ENCODE measurements at places on chromosomes 16 and 17. TPM values are rescaled to one million over a fixed set of nuclear protein-coding genes. Genes with fewer than 3 reads are reported as not detected.

Gene NKD1
- total RNA-seq: 0.07 TPM

Gene CD300LG
- not detected for total RNA-seq

Gene SOX8
- total RNA-seq: 0.99 TPM

DNA sequence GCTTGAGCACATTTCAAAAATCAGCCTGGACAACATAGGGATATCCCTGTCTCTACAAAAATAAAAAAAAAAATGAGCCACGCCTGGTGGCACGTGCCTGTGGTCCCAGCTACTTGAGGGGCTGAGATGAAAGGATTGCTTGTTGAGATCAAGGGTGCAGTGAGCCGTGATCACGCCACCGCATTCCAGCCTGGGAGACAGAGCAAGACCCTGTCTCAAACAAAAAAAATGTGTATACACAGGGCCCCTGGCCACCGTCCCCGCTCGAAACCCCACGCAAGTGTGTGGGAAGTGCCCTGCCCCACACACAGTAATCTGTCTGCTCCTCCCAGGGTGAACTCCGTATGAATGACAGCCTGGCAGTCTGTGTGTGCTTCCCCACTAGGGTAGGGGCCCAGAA lies 93.0 kb upstream of the RPL38 start:
- DNase-seq: no peak

GRCh38 chr17:5783269-5783668 lies 199.0 kb upstream of the NLRP1 start:
- DNase-seq: no peak

DNA sequence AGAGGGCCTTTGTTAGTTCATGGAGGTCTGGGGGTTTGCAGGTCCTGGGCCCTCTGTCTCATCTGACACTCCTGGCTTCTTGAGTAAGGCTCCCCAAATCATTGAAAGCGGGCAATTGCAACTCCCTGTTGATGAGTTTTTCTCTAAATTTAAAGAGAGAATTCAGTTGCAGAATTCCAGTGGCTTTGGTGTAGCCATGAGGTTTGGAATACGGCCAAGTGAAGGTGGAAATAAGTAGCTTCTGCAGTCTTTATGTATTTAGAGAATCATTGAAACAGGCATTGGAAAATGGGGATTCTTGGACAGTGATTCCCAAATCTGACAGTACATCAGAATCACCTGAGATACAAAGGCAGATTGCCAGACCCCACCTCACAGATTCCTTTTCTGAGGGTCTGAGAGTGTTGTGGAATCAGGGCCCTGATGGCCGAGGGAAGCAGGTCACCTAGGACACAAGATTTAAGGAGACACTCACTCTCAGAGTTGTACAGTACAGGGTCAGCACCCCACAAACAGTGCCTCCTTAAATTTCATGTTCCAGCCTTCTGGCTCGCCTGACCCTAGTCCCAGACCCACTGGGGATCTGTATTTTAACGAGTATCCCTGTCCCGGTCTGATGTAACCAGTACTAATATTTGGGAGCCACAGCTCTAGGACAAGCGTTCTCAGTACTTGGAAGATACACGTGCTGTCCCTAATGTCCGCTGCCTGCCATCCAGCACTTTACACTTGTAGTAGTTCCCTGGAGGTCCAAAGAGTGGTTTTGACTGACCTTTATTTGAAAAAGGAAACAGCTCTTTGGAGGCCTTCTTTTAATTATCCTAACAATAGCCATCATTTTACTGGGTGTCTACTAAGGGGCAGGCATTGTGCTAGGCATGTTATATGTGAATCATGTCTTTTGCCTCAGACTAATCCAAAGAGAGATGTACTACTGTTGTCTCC lies 37.8 kb downstream of the YPEL2 start:
- no peak for DNase-seq

Gene TBC1D3E
- not detected for total RNA-seq

DNA sequence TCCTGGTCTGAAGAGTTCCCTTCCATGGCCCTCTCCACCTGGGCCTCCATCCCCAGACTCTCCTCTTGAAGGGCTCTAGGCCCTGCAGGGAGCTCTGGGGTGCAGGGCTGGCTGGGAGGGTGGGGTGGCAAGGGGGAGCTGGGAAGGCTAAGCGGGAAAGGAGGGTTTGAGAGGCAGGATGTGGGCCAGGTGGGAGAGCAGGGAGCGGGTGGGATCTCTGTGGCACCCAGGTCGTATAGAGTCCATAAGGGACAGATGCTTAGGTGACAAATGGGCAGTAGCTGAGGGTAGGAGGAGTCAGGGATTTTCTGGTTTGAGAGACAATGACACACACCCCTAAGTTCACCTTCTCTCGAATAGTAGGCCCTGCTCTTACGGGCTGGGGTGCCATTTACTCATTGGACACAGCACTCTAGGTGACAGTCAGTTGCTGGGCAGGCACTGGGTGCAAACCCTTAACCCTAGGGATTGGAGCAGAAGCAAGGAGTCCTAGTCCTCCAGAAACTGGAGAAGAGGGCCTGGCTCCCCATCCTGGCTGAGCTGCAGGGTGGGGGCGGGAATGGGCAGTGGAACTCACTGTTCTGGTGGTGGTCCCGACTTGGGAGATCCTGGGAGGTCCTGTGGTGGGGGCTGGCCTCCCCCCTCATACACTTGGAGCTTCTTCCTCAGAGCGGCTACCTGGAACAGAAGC lies 15.3 kb downstream of the KIF18B start:
- no peak for DNase-seq

DNA sequence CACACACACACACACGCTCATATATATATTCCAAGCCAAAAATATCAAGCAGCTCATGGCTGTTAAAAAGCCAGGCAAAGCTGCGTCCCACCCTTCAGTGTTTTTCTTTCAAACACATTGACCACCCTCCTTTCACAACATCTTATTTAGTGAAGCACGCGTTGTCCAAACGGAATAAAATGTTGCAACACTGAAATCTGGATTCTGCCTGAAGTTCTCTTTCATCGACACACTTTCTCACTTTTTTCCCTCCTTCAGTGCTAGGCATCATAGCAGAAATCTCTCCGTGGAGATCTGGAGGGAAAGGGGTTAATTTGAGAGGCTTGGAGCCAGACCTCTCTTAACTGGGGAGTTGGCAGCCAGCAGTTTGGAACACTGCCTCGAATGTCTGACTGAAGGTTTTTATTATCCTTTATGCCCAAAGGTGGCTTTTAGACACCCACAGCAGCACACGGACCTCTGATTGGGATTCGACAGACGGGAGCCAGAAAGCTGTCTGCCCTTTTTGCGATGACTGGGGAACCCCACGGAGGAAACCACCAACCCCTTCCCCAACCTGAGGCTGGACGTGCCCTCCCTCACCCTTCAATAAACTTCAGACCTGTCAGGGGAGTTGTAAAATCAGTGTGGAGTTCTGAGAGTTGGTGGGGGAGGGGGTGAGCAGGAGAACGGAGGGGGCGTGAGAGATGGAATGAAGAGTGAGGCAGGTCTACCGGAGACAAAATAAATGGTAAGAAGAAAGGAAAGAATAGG lies 833.6 kb upstream of the SOX9 start:
- DNase-seq: no peak

Gene RABEP1
- 53.3 TPM for total RNA-seq

DNA sequence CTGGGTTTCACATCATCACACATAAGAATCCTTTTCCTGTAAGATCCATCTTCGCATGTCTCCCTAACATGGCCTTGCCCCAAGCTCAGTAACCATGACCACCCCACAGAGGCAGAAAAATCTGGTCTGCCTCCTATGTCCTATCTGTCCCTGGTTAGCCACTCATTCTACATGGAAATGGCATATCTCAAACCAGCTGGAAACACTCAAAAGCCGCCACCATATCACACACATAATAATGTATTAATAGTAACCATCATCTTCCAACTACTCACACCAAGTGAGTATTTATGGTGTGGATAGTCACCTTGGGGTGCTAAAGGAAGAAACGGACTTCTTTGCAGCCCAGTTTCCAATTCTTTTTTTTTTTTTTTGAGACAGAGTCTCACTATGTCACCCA lies 11.4 kb downstream of the FAM117A start:
- no peak for DNase-seq

- no peak for DNase-seq
Measured at GRCh38 chr16:76278980-76279379, 1.8 kb downstream of the CNTNAP4 start.

DNA sequence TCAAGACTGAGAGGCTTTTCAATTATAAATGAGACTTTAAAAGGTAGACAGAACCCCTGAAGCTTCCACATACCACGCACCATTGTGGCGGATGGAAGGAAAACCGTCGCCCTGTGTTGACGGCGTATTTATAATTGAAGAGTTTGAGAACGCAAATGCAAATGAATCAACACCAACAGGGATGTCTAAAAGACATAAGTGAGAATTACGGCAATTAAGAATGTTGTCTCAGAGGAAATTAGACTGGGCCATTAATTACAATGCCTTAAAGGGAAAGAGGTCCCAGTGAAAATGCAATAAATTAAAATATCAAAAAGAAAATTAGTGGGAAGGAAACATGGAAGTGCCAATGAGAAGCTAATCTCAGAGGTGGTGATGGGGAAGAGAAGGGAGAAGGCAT lies 148.5 kb upstream of the XYLT1 start:
- DNase-seq: no peak

DNA sequence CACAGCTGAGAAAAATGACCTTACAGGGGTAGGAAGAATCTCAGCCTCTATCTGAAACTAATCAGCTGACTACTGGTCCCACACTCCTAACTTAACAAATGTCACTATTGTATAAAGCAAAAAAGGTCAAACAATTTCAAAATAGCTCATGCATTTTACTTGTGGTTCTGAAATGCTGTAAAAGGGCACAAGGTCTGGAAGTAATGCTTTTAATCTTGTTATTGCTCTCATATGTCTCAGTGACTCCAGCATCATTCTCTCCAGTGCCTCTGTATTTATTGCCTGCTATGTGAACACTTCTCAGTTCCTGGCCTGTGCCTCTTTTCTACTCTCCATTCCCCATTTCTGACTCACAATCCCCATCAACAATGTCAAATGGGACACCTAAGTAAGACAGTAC lies 937.7 kb downstream of the CDH11 start:
- no peak for DNase-seq

DNA sequence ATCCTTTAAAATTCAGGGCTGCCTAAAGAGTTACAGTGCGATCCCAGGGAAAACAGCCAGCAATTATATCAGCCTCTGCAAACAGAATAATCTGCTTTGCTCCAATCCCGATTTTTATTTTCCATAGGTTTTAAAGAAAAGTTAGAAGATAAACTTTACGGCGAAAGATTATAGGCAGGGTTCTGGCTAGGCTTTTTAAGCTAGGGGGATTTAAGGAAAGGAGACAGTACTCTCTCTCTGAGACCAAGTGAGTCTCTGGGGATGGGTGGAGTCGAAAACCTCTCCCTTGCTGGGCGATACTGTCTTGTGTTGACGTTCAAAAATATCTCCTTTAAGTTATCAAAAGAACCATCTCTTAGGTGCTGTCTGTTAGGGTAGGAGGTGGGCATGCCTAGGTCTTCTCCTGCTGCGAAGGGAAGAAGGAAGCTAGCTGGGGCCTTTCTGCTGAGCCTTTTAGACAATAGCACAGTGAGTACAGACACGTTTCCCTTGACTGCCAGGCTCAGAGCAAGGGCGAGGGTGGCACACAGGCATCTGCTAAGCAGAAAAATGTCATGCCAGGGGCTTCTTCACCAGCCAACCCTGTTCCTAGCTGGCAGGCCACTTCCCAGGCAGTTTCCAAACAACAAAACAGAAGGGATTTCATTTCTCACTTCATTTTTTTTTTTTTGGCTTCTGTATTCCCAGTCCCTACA lies 167.9 kb upstream of the MAF start:
- DNase-seq: no peak

DNA sequence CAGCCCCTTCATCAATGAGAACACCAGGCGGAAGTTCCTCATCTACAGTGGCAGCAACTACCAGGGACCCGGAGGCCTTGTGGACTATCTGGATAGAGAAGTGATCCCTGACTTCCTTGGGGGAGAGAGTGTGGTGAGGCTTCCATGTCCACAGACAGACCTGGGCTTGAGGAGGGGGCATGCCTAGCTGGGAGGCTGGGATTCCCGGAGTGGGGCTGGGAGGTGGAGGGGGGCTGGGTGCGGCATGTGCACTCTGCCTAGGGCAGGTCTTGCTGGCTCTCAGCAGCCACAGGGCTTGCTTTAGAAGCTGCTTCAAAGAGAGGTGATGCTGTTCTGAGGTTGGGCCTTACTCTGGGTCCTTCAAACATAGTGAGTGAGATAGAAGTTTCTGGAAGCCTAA lies 27.8 kb downstream of the NAGPA start:
- DNase-seq: no peak

GRCh38 chr17:49170216-49170615 lies 37.6 kb downstream of the B4GALNT2 start:
- no peak for DNase-seq

- no peak for DNase-seq
Measured at GRCh38 chr17:74574489-74575142, 7.3 kb upstream of the CD300H start.

Gene SEZ6
- total RNA-seq: not detected

DNA sequence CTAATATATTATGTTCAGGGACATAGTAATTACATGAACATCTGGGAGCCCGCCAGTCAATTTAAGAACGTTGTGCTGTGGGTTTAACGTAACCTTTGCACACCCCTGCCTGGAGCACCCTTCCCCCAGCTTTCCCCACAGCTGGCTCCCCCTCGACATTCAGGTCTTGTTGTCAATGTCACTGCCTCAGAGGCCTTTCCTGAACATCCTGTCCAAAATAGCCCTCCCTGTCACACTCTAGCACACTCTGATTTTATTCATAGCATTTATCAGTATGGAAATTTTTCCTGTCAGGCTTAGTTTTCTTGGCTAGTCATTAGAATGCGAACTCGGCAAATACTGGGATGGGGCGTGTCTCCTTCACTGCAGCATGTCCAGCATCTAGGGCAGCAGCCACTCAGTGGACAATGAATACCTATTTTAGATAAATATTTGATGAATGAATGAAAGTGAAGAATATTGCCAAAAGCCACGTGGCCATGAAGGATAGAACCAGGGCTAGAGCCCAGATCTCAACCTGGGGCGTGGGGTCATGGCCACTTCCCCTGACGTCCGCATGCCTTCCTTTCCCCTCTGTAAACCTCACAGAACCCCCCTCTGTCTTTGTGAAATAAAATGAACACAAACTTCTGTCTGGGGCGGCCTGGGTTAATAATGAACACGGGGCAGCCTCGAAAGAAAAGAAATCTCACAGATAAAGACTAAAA lies 10.5 kb downstream of the PIK3R6 start:
- no peak for DNase-seq

- DNase-seq: no peak
Measured at GRCh38 chr17:76032073-76032779, 5.1 kb upstream of the EVPL start.

- no peak for DNase-seq
Measured at GRCh38 chr16:1670866-1671265, 7.2 kb upstream of the JPT2 start.

GRCh38 chr16:78596996-78597422 lies 497.6 kb downstream of the WWOX start:
- DNase-seq: no peak

Gene HSPB9
- not detected for total RNA-seq

Gene KRTAP4-9
- total RNA-seq: not detected

DNA sequence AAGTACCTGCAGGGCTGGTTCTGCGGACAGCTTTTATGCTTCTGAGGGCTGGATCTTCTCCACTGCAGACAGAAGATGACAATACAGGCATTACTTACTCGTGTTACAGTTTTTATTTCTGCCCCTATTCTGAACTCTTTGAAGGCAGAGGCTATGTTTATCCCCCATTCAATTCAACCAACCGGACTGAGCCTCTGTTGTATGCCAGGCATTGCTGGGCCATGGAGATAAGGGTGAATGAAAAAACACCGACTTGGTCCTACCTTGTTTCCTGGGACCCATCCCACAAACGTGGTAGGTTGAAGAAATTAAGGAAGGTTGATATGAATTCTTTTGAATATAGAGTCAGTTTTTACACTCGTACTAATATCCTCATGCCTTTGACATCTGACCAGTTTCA lies 10.0 kb upstream of the HP start:
- DNase-seq: no peak

- DNase-seq: no peak
Measured at GRCh38 chr17:36085765-36086164, 4.2 kb downstream of the CCL3 start.

Measured in pulmonary artery endothelial cell (primary cell).